ENCODE measurements at places on chromosomes 2 and 18. TPM values are rescaled to one million over a fixed set of nuclear protein-coding genes. Genes with fewer than 3 reads are reported as not detected.

Gene MC5R
- total RNA-seq = not detected

Gene LBH
- 62.3 TPM for total RNA-seq

DNA sequence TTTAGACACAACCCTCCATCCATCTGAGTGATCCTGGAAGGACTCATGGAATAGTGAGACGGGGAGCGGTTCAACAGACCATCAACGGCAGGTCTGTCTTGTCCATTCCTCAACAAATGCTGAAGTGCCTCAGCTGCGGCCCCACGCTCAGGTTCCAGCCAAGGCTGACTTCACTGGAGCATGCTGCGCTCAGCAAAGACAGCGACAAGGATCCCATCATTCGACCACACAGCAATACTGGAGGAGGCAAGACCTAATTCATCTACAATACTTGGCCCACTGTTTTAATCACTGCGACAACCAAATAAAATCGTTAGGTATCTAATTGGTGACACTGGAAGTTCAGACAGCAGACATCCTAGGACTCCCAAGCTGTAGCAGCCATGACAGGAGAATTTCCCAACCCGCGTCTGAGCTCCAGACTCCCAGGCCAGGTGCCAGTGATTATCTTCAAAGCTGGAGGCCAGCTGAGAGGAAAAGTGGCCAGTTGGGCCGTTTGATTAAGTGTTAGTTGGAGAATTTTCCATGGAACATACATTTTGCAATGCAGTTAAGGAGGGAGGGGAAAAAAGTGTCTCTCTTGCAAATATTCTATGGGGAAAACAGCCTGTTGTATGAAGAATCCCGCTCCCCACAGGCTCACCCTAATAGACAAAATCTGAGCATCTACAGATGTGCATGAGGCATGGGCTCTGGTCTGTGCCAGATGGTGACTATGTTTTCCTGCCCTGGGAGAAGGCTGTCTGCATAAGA, 92.5 kb upstream of the SLC35G4 start:
- no peak for ATAC-seq

DNA sequence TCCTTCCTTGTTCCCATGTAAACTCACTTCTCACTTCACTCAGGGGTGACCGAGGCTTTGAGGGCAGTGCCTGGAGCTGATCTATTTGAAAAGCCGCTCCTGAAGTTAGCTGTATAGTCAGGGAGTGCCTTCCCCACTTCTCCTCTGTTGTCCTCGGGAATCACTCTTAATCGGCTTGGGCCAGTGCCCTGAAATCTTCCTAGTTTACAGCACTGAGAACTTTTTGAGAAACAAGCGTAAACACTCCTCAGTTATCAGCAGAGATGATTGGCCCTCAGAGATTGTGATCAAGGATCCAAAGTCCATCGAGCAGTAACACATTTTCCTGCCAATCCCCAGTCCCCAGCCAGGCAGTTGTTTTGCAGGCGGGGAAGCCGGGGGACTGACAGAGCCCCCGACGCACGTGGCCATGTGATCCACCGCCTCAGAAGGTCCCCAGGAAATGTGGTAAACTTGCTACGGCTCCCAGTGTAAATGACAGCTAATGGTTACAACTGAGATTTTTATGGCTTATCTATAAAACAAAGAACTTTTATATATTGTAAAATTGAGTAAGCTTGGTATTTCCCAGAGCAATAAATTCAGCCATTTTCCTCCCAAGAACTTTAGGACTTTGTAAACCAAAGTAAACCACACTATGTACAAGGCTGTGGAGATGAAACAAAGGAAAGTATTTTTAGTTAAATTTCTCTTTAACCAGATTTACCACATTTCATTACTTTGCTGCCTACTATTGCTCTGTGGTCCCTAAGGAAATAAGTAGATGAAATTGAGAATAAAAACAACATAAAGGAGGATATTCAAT, 53.5 kb downstream of the C18orf63 start:
- ATAC-seq = no peak

DNA sequence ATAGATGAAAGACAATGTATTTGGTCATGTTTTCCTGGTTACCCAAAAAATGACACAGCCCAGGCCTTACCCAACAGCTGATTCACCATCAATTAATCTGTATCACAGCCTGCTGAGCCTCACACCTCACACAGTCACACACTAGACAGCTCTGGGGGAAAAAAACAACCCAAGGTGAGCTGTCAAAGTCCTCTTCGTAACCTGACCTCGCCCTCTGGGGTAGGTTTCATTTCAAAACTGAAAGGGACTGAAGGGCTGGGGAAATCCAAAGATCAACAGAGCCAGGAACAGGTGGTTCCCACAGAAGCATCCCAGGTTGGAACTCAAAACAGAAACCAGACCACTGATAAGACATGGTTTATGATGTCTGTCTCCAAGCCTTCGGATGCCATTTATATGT, 18.2 kb upstream of the PCBP1 start:
- no peak for ATAC-seq

GRCh38 chr2:64646007-64646880, 7.5 kb downstream of the SERTAD2 start:
- no peak for ATAC-seq

DNA sequence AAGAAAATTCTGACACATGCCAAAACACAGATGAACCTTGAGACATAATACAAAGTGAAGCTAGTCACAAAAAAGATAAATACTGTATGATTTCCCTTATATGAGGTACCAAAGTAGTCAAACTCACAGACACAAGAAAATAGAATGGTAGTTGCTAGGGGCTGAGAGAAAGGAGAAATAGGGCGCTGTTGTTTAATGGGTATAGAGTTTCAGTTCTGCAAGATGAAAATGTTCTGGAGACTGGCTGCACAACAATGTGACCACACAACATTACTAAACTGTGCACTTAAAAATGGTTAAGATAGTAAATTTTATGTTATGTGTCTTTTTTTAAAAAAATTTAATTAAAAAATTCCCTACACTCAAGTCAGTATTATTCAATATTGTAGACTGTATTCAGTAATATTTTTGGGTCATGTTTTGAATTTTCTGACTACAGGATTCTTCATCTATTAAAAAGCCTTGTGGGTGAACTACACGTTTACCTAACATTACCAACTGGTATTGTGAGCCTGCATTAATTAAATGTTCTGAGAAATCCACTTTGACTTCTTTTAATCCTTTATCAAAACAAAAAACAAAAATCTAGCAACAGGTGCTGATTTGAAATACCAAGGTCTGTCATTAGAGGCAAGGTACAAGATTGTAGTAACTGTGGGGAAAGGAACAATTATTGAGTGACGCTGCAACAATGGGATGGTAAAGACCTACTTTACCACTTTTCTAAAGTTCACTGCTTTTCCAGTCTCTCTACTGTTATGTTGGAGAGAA, 140.8 kb upstream of the ZFP36L2 start:
- ATAC-seq = no peak

- ATAC-seq = peak; percentile 32
These were observed 8.6 kb downstream of the SPR start for GRCh38 chr2:72895759-72896281.

- no peak for ATAC-seq
These were observed 16.5 kb downstream of the TMEM178A start for GRCh38 chr2:39682066-39682692.

- no peak for ATAC-seq
These were observed at the start of gene PROC for GRCh38 chr2:127418300-127419111. Gene PROC, plus strand, starts transcription at chr2:127418427. Its CDS starts 1,516 bp downstream, at chr2:127419943.

GRCh38 chr2:3624059-3624794, 29.3 kb downstream of the COLEC11 start:
- no peak for ATAC-seq

DNA sequence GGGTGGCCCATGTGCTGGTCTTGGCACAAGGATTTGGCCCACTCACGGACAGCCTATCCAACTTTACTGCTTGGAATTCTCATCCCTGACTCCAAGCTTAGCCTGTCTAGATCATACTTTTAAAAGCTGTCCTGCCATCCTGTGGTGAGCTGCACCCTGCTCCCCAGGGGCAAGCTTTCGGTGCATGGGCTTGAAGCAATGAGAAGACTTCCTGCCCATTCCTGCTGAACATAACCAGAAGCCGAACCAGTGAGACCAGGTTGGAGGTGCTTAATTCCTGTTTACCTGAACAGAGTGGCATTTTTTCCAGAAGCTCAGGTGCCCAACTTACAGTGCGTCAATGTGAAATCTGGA, 154.5 kb downstream of the ANTXR1 start:
- no peak for ATAC-seq

DNA sequence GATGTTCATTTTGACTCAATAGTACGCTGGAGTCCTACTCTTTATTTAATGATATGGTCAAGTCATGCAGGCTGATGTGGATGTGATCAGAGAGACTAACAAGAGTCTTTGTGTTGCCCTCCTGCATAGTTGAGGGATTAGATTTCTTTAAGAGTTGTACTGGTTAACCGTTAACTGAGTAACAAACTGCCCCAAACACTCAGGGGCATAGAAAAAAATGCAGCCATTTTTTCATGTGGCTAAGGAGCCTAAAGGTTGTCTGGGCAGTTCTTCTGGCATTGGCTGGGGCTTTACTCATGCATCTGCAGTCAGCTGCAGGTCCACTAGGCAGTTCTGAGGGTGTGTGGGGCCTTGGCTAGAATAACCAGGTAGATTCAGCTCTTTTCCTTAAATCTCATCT, 32.5 kb downstream of the DOCK10 start:
- no peak for ATAC-seq

GRCh38 chr2:190255676-190256075, 64.0 kb downstream of the HIBCH start:
- ATAC-seq = no peak

Gene TFCP2L1
- total RNA-seq = 0.40 TPM

GRCh38 chr18:46727177-46727576, 29.7 kb downstream of the ST8SIA5 start:
- no peak for ATAC-seq

DNA sequence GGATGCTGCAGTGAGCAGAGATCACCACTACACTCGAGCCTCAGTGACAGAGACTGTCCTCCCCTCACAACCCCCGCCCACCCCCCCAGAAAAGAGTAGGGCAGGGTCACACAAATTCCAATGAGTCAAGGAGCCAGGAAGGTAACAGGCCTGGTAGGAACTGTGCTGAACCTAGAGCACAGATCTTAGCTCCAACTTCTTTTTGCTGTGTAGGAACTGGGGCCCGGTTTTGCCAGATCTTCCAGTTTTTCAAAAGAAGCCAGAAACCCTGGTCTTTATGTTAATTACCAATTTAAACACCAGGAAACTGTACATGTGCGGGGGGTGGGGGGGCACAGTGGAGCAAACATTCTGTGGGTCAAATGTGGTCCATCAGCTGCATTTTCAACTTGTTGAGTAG, 71.0 kb downstream of the PRPF40A start:
- ATAC-seq = no peak

Gene CCDC74A
- 7.2 TPM for total RNA-seq

Gene TMEFF2
- 1.0 TPM for total RNA-seq

GRCh38 chr18:59921384-59921891, 21.6 kb downstream of the PMAIP1 start:
- ATAC-seq = no peak

Gene CENPA
- total RNA-seq = not detected

GRCh38 chr2:106105151-106105922, 88.8 kb downstream of the UXS1 start:
- ATAC-seq = no peak

- no peak for ATAC-seq
These were observed 130.5 kb upstream of the SPRED2 start for GRCh38 chr2:65562890-65563289.

Gene PIEZO2
- total RNA-seq = 1.4 TPM

Gene RND3
- total RNA-seq = 154 TPM

DNA sequence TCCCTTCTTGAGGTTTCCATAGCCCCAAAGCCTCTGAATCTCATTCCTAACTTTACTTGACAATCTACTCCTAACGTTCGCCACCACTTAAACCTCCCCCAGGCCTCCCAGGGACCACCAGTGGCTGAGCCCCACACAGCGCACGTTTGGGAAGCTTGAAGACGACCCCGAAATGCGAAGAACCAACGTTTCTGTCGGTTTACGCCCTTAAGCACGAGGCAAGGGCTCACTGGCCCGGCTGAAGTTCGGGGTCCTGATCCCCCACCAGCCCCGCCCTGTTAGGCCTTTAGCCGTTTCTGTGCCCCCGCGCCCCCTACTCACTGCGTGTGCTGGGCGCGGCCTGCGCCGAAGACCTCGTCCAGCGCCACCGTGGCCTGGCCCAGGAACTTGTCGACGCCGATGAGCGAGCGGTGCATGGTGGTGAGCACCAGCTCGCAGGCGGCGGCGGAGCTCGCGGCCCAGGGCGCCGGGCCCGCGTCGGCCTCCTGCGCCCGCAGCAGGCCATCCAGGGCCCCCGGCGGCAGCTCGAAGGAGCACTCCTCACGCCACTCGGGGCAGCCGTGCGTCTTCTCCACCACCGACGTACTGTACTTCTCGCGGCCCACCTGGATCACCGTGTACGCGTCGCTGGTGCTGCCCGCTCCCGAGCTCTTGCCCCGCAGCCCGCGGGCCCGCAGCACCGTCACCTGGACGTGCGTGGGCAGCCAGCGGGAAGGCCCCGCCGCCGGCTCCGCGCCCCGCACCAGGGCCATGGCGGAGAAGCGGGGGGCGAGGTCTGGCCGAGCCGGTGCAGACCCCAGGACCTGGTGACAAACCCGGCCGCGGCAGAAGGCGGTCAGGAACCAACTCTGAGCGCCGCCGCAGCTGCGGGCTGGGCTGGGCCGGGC, 479 bp downstream of the RAB11FIP5 start:
- peak; percentile 42 for ATAC-seq

- ATAC-seq = no peak
These were observed 321.4 kb upstream of the ETAA1 start for GRCh38 chr2:67075530-67076238.

DNA sequence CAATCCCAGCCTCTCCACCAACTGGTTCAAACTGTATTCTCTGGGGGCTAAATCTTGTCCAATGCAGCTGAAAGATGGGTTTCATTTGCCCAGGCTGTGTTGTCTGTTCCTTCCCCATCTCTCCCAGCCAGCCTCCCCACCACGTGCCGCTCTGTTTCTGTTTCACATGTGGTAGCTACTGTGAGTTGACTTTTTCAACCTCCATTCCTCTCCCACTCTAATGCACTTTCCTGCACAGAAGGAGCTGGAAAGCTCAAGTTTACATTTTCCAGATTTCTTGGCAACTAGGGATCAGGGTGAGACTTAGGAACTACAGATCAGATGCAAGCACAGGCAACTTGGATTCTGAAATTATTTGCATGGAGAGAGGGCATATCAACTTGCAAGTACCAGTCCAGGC, 19.0 kb upstream of the NPAS2 start:
- peak; percentile 50 for ATAC-seq

Gene TGIF1
- total RNA-seq = 55.5 TPM

GRCh38 chr2:175282300-175282699, 100.8 kb upstream of the ATP5MC3 start:
- no peak for ATAC-seq

DNA sequence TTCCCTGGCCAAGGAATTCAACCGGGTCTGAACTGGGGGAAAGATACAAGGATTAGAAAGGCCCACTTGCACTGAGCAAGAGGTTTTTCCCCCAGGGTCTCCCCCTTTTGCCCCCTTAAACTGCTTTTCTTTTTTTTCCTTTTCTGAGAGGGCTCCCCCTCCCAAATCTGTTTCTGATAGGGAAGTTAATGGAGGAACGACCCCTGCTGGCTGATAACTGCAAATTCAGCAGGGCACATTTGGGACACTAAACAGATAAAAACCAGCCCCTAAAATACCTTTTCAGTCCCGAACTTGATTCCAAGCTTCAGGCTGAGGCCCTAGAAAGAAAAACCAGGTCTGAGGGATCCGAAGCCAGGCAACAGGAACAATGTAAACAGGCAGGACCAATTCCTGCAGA, 1012.4 kb upstream of the CRIM1 start:
- ATAC-seq = no peak

Gene FAHD2A
- total RNA-seq = 29.8 TPM

GRCh38 chr2:157684940-157685466, 56.3 kb upstream of the ACVR1C start:
- no peak for ATAC-seq

Gene PARD6G
- total RNA-seq = 3.7 TPM
